ENCODE measurements at places on chromosomes 3 and 15.

GRCh38 chr15:60614862-60615771 is 136.2 kb upstream of the ICE2 start:
- DNase-seq, result no peak

GRCh38 chr3:43659250-43659880 is 31.4 kb upstream of the ABHD5 start:
- DNase-seq, result no peak

GRCh38 chr3:187763850-187764648 is 18.8 kb upstream of the BCL6 start:
- no peak for DNase-seq

DNA sequence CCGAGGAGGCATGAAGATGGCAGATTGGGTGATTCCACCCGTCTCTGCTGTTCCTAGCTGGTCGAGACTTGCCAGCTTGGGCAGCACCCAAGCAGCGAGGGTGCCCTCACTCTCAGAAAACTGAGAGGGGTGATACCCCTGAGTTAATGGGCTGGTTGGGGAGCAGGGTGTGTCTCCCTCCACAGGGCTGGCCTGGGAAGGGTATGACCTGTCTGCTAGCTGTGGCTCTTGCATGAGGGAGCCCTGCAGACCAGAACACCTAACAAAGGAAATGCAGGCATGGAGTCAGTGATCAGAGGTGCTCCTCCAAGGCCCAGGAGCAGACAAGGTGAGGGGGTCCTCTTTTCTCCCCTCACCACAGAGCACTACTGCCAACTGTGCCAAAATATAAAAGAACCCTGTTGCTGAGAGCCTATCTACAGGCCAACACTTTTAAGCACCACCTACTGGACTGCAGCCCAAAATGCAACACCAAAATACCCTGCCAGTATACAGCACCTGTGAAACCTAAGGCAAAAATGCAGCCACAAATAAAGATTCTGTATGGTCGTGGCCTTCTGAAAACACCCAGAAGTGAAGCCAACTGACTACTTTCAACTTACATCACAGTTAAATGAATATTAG is 35.8 kb upstream of the PPM1L start:
- DNase-seq, result peak; percentile 2

DNA sequence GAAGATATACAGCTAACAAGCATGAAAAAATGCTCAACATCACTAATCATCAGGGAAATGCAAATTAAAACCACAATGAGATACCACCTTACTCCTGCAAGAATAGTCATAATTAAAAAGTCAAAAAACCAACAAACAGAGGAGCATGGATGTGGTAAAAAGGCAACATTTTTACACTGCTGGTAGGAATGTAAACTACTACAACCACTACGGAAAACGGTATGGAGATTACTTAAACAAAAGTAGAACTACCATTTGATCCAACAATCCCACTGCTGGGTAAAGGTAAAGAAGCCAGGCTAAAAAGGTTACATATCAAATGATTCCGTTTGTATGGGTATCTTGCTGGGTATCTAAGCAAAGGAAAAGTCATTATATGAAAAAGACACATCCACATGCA is 53.8 kb downstream of the STAG1 start:
- DNase-seq, result no peak

GRCh38 chr15:98671060-98672008 is 23.0 kb downstream of the IGF1R start:
- peak; percentile 20 for DNase-seq

- DNase-seq, result peak; percentile 30
Measured at GRCh38 chr15:56835718-56836171, 82.7 kb upstream of the TCF12 start.

DNA sequence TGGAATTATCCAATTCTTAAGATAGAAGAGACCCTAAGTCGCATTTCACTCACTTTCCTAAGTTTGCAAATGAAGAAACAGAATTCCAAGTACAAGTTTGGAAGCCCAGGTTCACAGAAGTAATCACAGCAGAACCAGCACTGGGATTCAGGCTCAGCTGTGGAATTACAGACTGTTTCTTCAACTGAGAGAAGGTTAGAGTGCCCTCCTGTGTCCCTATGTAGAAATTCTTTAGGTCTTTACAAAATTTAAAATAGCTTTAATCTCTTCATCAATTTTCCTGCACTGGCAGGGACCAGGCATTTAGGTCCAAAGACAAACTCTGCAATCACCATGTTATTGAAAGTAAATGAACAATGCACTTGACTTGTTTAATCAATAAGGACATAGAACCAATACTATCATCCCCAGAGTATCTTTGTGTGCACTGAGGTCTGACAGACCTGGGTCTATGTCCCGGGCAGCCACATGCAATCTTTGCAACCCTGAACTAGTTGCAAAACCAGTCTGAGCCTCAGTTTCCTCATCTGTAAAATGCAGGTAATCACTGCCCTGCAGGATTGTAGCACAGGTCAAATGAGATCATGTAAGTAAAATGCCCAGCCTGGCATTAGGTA is 96.3 kb upstream of the ZBED2 start:
- DNase-seq, result peak; percentile 62

DNA sequence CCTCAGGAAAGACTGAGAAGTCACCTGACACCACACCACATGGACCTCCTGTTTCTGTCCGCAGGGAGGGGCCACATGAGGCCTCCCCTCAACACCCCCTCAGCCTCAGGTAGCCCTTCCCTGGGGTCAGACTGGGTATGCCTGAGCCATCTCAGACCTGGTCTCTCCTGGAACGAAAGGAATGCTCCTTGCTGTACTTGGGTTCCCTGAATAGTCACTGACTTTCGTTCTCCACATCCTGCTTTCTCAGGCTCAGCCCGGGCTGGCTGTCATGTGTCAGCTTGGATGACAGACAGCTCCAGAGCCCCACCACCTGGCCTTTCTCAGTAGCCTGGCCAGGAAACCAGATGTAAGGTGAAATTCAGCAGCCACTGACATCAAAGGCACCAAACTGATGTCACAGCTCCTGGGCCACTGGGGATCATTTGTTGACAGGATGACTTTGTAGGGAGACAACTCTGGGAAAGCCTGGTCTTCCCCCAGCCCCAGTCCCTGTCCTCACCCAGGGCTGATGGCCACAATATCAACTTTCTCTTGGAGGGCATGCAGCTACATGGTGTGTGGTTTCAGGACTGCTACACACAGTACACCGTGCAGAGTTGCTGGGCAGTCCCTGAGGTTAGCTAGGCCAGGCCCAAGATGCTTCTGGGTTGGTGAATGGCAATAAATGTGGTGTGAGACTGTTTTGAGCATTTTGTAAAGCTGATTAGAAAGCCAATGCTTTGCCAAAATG is 141.4 kb upstream of the MRPS22 start:
- DNase-seq, result peak; percentile 13

DNA sequence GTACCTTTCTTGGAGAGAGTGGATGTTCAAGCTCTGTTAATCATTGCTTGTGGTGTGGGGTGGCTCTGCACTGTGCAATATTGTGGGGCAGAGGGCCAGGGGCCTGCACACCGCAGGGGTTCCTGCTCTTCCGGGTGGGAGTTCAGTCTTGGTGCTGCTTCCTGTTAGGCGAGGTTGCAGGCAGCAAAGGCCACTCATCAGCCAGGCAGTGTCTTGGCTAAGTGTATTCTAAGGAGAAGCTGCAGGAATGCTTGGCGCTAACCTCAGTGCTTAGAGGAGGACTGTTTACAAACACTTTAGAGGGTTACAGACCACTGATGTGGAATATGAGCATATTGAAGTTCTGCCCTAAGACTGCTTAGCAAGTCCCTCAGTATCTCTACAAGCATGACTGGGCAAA is 81.7 kb downstream of the CEP63 start:
- DNase-seq, result no peak

DNA sequence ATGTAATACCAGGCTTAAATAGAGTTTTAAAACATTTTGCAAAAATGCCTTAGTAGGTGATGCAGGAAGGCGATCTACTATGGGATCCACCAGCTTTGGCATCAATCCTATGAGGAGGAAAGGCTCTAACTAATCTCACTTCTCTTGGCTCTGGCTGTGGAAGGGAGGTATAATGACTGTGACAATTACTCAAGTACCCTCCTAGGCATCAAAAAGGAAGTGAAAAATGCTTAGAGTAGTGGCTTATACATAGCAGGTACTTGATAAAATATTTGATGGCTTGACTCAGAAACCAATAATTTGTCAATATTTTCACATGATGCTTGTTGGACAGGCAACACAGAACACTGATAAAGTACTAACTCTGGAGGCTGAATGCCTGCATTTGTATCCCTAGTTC is 34.1 kb upstream of the SERPINI2 start:
- DNase-seq, result no peak

DNA sequence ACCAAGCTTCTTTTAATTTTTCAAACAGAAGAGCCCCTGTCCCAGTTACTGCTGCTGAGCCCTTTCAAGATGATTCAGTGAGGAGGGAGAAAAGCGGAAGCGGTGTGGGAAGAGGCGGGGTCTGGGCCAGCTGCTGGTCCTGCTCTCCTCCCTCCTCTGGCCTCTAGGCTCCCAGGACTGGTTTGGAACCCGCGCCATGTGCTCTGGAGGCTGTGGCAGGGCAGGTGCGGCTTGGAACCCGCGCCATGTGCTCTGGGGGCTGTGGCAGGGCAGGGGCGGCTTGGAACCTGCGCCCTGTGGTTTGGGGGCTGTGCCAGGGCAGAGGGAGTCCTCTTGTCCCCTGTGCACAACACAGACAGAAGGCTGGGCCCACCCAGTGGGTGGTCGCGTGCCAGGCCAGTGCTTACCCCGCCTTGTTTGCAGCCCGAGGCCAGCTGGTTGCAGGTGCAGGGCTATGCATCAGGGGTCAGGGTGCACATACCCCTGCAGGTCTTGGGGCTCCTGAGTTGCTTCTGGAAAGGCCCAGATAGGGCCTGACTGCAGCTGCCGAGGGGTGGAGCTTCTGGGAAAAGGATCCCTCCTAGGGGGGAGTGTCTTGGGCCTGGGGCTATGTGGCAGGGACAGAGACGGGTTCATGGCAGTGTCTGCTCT is 12.2 kb downstream of the ALG1L2 start:
- no peak for DNase-seq

GRCh38 chr15:66735909-66736305 is 33.9 kb downstream of the SMAD6 start:
- DNase-seq, result no peak

GRCh38 chr15:58273104-58273503 is 134.9 kb downstream of the AQP9 start:
- DNase-seq, result no peak

DNA sequence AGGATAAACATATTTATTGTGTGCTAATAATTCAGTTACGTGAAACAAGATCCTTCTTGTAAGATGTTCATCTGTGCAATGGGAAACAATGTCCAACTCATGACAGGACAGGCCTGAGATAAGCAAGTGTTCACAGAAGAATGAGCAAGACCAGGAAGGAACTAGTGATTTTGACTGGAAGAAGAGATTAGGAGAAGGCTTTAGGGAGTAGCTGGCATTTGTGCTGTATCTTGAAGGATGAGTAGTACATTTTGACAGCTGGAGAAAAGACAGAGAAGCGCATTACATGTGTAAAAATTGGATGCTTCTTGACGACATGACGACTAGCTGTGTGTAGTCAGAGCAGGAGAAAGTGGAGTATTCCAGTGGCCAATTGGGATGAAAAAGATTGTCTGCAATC is 48.4 kb downstream of the GBE1 start:
- no peak for DNase-seq

- no peak for DNase-seq
Measured at GRCh38 chr15:87609894-87610293, 646.6 kb downstream of the NTRK3 start.

- no peak for DNase-seq
Measured at GRCh38 chr3:48058091-48058490, 41.9 kb upstream of the MAP4 start.

GRCh38 chr3:56055951-56056350 is 412.3 kb downstream of the ERC2 start:
- no peak for DNase-seq

GRCh38 chr3:112656043-112656442 is 15.1 kb upstream of the CCDC80 start:
- DNase-seq, result no peak

DNA sequence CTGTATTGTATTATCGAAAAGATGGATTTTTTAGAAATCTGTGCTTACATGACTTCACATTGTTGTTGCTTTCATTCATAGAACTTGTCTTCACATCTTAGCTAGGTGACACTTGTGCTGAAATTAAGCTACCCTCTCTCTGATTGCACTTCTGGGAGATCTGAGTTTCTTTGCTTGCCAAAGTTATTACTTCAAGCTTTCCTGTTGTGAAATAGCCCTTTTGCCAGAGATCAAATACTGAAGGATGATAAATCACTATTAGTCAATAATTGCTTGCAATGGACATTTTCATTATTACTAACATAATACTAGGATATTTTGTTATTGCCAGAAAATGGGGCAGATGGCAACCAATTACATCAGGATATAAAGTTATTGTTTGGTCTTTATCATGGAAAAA is 34.7 kb downstream of the PIK3CA start:
- DNase-seq, result no peak

- peak; percentile 14 for DNase-seq
Measured at GRCh38 chr15:27358751-27359434, 387.9 kb downstream of the GABRG3 start.

GRCh38 chr15:63539521-63539920 is 35.1 kb downstream of the USP3 start:
- no peak for DNase-seq

GRCh38 chr3:118968111-118968510 is 66.5 kb downstream of the IGSF11 start:
- DNase-seq, result no peak

GRCh38 chr15:52856286-52856685 is 66.2 kb upstream of the ONECUT1 start:
- DNase-seq, result no peak
